ENCODE measurements at places on chromosomes 7 and 10.
A peak's percentile ranks its signal among the peaks of the same experiment; 100 is the strongest.

DNA sequence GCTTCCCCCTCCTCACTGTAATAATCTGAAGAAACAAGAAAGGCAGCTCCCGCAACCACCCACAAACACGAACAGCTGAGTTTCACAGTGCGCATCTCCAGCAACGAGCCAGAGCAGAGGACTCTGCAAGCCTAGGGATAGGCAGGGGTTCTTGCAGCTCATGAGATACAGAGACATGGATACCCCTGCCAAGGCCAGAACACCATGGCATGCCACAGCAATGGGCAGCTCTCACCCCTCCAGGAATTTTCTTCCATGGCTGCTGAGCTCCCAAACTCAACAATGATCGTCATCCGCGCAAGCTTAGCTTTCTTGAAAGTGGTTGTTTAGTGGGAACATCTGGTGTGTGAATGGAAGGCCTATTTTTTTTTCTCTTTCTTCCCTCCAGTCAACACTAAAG is 637.3 kb downstream of the SORCS3 start:
- DNase-seq: no peak

DNA sequence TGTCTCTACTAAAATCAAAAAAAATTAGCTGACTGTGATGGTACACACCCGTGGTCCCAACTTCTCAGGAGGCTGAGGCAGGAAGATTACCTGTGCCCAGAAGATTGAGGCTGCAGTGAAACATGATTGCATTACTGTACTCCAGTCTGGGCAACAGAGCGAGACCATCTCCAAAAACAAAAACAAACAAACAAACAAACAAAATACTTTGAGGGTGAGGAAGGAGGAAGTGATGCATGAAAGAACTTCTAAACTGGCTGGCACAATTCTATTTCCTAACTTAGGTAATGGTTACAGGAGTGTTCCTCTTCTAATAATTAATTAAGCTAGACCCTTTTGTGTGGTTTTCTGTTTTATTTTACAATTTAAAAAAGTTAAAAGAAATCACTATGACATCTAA is 15.5 kb downstream of the WAPL start:
- DNase-seq: no peak

DNA sequence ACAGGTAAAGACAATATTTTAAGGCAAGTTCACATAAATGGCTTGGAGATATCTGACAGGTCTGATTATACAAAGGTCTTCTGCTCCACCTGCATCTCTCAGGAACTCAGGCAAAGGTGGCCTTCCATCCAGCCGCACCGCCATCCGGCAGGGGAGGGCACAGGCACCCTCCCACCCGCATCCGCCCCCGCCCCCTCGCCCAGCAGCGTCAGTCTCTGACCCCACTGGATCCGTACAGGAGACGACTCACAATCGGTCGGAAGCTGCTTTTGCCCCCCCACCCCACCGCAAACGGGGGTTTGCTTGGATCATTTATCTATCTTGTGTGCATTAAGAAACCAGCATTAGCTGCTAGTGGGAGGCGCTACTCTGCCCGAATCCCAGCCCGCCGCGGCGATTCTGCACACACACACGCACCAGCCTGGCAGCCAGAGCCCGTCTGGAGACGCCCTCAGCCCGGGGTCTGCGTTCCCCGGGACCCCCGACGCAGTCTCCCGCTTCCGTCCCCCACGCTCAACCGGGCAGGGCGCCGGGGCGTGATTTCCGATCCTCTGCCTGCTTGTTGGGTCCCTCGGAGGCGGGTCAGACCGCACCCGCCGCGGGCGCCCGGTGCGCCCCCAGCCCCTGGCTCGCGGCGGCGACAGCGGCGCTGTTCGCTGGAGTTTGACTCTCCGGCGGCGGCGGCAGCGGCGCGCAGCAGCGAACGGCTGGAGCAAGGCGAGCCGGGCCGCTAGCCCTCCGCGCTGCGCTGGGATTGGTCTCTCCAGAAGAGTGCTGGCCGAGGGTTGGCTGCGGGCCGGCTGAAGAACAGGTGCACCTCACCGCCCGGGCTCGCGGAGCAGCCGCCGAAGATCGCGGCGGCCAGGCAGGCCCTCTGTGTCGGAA is 820 bp upstream of the NRG3 start:
- no peak for DNase-seq

DNA sequence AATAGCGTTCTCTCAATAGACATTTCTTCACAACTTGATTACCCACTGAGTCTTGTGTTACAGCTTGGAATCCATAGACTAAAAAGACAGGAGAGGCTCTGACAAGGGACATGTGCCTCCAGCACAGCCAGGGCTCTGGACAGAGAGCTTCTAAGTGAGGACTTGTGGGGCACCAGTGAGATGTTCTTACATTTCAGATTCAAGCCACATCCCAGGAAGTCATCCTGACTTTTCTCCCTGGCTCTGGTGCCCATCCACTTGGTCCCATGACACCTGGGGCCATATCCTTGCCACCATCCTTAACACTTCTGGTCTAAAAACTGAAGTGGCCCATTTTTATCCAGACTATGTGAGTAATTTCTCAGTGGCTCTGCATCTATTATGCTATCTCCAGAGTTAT is 440.1 kb downstream of the TCERG1L start:
- DNase-seq: no peak

- no peak for DNase-seq
Observed at GRCh38 chr10:133168617-133169031, 8.6 kb downstream of the KNDC1 start.

DNA sequence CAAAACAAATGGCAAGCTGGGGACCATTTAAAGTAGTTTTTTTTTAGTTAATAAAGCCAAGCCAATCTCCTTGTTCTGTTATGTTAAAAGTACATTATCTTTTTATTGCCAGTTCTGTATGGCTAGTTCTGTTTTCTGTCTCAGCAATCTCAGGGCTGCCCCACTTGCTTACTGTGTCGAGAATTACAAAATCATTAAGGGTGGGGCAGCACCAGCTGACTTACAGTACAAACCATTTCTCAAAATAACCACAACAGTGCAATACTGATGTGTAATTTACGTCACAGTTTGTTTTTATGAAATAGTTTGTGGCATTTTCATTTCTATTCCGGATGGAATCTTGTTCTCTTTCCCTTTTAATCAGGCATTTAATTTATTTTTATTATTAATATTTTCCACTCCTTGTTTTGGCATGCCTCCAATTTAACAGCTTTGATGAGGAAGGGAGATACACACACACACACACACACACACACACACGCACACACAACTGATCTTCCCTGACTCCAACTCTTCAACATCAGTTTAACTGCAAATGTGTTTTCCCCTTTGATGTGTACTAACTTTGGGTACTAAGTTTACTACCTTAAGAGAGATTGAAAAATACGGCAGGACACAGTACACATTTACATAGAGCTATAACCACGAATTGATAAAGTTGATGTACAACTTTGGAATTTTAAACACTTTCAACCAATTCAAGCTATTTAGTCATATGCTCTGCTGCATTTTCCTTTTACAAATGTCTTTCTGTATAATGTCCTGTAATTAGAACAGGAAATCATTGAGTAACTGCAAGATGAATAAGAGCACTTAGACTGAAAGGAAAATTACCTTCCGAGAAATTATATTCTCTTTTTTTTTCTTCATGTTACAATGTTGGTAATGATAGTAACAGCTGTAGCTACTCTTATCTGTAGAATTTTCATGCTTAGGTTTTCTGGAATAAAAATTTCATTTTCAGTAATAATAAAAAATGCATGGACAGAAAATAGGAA is 91.5 kb downstream of the ARID5B start:
- peak; percentile 55 for DNase-seq

DNA sequence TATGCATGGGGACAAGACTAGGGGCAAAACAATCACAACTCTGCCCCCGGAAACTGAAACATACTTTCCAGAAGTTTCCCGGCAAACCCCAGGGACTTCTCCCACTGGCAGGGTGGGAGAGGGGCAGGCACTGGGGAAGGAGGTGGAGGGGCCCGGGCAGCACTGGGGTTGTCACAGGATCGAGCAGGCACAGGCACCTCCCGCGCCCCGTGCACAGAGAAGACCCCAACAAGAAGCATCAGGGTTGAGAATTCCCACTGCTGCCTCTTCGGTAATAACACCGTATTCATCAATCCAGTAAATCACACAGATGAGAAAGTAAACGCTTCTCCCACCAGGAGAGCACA is 490.5 kb downstream of the PTPRN2 start:
- no peak for DNase-seq

- DNase-seq: no peak
Observed at GRCh38 chr10:103476046-103476768, 2.8 kb downstream of the CALHM3 start.

All from activated CD4-positive, alpha-beta T cell treated with anti-CD3 and anti-CD28 coated beads, Interleukin-2, amount 50 U/mL, for 4 hours (primary cell).